Stimulated activated CD8-positive, alpha-beta memory T cell treated with anti-CD3 and anti-CD28 coated beads, Interleukin-2, amount 100 ng/mL, for 48 hours (primary cell): ENCODE measurements at places on chromosomes 1 and 21.

DNA sequence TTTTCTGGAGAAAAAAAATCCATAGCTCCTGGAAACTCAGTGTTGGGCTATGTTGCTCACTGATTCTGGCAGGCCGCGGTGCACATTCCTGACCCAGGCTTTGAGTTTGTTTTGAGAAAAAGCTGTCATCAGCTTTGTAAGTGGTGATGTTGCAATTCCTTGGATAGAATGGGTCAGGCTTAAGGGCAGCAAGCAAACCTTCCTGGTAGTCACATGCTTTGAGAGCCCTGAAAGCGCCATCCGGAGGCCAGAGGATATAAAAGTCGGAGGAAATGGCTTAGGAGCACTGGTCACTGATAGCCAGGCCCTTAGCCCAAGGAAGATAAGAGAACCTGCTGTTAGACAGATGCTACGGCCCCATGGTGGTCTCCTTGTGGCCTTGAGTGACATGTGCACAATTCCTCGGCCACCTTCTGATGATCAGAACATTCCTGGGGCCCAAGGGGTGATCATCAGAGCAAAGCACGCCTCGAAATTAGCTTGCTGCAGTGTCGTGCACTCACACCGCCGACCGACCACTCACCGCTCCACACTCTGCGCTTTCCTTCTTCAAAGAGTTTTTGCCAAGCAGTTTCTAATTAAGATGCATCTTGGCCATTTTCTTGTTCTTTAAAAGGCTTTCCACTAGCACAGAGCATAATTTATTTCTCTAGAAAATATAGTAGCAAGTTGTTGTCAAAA is 78.6 kb downstream of the MAN1C1 start:
- no peak for DNase-seq

GRCh38 chr1:89610457-89611011 is 22.4 kb upstream of the LRRC8C start:
- DNase-seq, result no peak

- no peak for DNase-seq
These were observed 19.9 kb upstream of the EDN2 start for GRCh38 chr1:41504114-41505035.

DNA sequence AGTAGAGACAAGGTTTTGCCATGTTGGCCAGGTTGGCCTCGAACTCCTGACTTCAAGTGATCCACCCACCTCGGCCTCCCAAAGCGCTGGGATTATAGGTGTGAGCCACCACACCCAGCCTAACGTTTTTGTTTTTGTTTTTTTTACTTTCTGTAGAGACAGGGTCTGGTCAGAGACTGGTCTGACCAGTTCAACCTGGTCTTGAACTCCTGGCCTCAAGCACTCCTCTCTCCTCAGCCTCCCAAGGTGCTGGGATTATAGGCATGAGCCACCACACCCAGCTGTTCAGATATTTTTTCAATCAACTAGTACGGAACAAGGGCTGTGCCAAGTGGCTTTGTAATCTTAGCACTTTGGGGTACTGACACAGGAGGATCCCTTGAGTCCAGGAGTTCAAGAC is 209.5 kb downstream of the RERE start:
- DNase-seq, result no peak

GRCh38 chr1:54016343-54017282 is 1.4 kb downstream of the LDLRAD1 start:
- no peak for DNase-seq
